NCI-H1105 treated with DMSO at 0.1 percent for 48 hours (cell line): ENCODE measurements at places on chromosomes 1 and 21.

DNA sequence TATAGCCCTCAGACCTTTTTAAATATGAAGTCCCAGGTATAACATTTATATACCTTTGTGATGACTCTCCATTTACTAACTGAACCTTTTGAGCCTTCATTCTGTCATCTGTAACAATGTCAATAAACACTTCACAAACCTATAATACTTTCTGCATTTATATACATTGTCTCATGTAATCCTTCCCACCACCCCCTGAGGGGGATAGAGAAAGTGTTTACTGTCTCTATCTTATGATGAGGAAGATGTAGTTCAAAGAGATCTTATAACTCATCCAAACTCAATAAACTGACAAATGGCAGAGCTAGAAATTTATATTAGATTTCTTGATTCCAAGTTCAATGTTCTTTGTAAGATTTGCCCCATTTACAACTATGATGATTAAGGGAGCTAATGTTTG lies 48.3 kb upstream of the CR2 start:
- DNase-seq = no peak

DNA sequence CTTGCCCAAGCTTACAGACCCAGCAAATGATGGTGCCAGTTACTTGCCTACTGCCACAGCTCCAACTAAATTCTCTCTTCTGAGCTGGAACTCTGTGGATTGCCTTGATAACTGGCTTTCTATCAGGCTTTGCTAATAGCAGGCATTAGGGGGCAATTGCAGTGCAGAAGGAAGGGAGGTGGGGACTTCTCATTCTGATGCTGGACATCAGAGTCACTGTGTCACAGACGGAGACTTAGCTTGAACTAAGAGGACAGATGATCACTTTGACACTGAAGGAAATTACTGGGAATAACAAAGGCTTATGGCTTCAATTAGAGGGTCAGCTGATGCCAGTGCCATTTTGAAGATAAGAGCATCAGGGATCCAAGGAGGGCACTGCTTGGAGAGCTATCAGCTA lies 114.5 kb downstream of the DDX20 start:
- no peak for DNase-seq

GRCh38 chr1:110498270-110498669 lies 20.7 kb downstream of the KCNA10 start:
- DNase-seq = no peak

DNA sequence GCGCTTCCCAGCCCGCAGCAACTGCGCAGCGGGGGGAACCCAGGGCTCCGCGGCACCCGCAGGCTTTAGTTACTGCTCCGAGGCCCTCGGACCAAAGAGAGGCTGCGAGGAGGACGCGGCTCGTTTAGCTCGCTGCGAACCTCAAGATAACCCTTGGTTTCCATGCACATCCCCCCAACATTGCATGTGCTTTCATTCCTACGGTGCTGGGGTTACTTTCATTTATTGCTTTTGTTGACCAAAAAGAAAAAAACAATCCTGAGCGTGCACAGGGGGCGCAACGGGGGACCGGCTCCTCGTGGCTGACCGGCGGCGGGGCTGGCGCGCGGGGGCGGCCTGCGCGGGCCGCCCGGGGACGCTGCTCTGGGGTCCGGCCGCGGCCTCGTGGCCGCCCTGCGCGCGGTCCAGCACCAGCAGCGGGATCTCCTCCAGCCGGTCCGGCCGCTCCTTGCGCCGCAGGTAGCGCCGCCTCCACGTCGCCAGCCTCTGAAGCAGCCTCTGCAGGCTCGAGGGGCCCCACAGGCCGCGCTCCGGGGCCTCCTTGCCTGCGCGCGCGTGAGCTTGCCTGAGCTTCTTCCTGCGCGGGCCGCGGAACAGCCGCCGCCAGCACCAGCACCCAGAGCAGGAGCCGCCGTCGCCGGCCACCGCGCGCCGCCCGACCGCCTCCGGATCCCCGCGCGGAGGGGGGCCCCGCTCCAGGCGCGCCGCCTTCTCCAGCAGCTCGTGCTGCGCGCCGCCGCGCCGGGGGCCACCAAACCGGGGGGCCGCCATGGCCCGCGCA lies 77.4 kb downstream of the DESI2 start:
- peak; percentile 8 for DNase-seq

DNA sequence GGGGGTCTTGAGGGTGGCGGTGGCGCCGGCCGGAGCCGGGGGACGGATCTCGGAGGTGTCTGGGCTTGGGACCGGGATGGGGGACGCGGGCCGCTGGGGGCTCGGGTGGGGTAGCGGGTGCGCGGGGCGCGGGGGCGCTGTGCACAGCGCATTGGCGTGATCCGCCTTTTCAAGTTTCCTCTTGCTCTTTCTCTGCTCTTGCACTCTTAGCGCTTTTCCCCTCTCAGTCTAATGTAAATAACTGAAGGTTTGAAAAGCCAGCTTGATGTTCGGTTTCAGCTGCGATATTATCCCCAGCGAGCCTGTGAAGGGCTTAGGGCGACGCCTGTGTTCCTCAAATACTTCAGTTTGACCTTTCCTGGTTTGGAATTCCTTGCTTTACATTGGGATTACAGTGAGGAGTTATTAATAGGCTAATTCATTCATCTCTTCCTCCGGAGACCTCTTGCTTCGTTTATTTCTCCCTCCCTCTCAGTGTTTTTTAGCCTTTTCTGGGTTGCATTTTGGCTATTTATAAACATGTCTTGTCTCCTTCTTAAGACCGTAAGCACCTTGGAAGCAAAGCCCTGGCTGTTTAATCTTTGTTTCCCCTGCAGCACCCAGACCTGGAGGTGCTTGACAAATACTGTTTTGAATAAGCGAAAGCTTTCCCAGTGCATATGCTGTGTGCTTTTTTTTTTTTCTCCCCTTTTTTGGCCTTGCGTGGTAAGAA lies 693 bp downstream of the RAB4A start:
- peak; percentile 9 for DNase-seq

- no peak for DNase-seq
These were observed 52.4 kb upstream of the BCL10 start for GRCh38 chr1:85328713-85329397.

- no peak for DNase-seq
These were observed 1.7 kb upstream of the RORC start for GRCh38 chr1:151833172-151833900.

- DNase-seq = no peak
These were observed 110.9 kb downstream of the KCNN3 start for GRCh38 chr1:154759196-154759595.

DNA sequence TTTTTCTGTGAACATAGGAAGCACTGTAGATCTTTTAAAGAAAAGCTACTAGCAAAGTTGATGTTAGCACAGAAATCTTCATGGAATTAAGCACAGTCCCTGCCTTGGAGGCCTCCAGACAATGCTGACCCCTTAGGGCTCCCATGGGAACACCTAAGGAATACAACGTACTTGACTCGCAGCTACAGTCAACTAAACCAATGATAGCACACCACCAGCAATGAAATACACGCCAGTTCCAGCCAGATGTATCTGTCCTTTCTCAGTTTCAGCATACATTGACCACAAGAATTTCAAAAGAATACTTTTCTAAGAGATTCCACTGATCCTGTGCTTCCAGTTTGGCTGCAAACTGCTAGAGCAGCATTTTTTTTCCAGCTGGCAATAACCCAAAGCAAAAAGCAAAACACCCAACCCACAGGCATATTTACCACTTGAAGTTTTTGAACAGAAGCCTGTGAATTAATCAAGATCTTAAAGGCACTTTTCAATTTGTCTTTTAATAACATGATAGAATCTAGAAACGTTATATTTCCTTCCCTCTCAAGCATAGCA lies 42.8 kb upstream of the KRTAP11-1 start:
- no peak for DNase-seq

DNA sequence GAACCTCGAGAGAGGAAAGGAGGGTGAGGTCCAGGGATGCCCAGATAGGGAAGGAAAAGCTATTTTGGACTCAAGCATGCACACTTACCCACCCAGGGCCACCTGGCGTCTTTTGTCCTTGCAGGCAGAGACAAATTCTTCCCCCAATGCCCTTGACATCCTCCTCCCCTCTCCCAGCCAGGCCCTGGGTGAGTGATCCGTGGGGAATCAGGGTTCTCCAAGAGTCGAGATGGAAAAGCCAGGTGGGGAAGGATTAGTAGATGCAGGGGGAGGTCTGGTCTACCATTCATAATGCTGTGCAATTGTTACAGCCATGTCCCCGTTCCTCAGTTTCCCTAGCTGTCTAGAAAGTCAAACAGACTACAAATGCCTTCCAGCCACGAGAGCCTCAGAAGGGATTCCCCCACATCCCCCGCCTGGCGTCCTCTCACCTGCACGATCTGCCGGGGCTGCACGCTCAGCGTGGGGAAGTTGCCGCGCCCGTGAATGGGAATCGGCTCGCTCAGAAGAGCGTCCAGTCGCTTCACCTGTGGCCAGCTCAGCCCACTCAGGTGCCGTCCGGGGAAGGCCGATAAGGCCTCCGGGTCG lies 580 bp downstream of the TENT5B start:
- DNase-seq = no peak

GRCh38 chr1:230249695-230250480 lies 176.2 kb downstream of the PGBD5 start:
- no peak for DNase-seq

DNA sequence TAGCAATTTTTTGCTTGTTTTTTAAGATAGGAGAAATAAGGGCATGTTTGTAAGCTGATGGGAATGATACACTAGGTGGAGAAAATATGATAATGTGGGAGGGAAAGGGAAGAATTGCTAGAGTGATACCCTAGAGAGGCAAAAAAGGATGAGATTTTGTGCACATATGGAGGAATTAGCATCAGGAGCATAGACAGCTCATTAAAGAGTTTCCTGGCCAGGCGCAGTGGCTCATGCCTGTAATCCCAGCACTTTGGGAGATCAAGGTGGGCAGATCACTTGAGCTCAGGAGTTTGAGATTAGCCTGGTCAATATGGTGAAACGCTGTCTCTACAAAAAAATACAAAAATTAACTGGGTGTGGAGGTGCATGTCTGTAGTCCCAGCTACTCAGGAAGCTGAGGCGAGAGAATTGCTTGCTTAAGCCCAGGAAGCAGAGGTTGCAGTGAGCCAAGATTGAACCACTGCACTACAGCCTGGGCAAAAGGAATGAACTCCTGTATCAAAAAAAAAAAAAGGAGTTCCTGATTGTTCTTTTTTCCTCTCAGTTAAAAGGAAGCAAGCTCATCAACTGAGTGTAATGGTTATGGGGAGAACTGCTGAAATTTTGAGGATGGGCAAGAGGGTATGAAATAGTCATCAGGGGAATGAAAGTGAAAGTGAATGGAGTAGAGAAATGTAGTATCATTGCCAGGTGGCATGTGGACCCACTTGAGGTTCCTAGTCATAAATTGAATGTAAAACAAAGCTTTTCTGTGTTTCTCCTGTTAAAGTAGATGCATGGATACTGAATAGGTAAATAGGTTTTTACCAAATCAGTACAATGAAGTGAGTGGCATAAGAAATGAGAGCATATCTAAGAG lies 35.5 kb downstream of the SH3GLB1 start:
- no peak for DNase-seq

GRCh38 chr1:190752131-190752530 lies 274.5 kb upstream of the BRINP3 start:
- no peak for DNase-seq

GRCh38 chr1:23590058-23590783 lies 30.9 kb upstream of the ID3 start:
- no peak for DNase-seq

DNA sequence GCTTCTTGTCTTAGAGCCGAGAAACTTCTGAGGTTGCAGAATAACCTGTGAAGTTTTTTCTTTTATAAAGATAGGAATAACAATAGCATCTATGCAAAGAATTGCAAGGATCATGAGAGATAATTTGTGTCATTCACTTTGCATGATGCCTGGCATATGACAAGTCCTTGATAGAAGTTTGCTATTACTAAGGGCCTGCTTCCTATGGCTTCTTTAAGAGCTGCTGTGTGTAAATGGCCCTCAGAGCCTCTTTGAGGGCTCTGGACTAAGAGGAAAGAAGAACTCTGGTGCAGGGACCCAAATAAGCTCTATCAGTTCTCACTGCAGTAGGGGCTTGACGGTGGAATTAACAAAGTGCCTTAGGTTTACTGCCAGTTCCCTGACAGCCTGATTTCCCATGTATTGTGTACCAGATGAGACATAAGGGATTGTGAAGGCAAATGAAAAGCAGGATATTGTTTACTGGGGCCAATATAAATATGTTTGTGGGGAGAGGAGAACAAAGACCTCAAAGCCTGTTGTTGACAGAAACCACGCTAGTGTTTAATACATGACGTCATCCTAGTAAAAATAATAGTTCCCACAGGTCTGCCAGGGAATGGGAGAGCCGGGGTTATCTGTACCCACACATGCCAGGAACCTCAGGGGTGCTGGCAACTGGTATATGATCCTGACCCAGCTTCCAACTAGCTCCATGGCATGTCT lies 131.2 kb upstream of the UBE2U start:
- DNase-seq = no peak

DNA sequence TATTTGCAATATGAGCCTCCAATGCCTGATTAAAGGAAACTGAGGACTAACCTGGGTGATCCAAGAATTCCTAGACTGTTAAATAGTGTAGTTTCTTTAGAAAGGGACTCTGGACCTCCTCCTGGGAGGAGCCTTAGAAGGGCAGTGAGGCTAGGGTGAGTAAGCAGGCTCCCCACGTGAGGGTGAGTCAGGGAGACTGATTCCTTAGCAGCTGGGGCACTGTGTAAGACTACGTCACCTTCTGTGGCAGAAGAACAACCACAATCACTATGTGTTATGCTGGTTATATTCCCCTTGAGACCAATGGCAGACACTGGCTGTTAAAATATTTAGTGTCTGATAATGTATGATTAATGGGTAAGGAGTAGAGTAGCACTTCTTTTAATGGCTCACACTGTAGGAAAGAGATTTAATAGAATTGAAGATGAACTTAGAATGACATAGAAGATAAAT lies 53.3 kb upstream of the SYT14 start:
- no peak for DNase-seq

- DNase-seq = peak; percentile 67
These were observed 180.8 kb downstream of the RPS6KC1 start for GRCh38 chr1:213231795-213232231.

- no peak for DNase-seq
These were observed 442.6 kb upstream of the ADGRL2 start for GRCh38 chr1:81358151-81358550.

GRCh38 chr1:32791881-32792280 lies 25.3 kb downstream of the YARS1 start:
- DNase-seq = no peak

DNA sequence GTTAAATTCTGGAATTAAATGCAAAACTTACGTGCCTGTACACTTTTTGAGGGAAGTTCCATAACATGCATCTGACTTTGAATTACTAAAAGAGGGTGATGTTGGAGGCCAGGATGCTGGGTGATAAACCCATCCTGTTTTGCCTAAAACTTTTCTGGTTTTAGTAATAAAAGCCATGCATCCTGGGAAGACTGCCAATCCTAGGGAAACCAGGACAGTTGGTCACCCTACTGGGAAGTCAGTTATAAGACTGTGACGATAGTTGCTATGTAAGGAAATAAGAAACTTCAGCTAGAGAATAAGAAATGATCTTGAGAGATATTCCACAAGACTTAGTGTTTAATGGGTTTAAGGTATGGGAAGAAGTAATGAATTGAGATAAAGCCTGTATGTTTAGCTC lies 336.6 kb upstream of the LYPLAL1 start:
- no peak for DNase-seq

DNA sequence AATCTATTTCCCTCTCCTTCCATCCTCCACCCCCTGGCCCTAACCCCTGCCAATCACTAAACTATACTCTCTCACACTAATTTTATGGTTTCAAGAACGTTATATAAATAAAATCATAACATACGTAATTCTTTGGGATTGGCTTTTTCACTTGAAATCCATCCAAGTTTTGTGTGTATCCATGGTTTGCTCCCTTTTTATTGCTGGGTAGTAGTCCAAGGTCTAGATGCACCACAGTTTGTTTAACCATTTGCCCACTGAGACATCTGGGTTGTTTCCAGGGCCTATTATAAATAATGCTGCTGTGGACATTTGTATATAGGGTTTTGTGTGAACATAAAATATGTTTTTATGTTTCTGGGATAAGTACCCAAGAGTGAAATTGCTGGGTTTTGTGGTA lies 61.4 kb downstream of the TEX35 start:
- no peak for DNase-seq
